ENCODE measurements at places on chromosomes 16 and 17.

- no peak for DNase-seq
These were observed 134.3 kb downstream of the TMEM132E start for GRCh38 chr17:34713687-34714086.

DNA sequence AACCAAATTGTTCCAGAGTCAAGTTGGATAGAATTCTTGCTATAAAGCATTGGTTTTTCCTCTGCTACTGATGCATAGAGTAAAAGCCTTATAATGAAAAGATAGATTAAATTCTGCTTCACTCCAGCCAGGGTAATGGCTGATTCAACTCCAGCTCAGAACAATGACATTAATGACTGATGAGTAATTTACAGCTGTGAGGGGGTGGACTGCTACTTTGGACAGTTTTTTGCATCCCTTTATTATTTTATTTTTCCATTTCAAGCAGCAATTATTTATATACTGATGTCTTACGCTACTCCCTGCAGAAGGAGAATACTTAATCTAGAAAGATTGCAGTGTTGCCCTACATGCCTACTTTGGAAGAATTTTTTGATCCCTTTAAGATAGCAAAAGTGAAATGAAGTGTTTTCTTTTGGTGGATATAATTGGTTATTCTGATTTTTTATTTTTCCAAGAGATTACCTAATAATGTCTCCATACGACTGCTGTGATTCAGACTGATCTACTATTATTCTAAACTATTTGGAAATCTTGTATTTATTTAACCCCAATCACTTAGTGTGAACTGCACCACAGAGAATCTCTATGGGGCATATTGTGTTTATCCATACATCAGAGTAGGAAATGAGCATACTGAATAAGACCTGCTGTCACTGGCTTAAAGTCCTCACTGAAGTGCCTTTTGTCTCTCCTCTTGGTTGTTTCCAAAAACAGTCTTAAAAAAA, 149.5 kb downstream of the TRIM37 start:
- DNase-seq, result no peak

DNA sequence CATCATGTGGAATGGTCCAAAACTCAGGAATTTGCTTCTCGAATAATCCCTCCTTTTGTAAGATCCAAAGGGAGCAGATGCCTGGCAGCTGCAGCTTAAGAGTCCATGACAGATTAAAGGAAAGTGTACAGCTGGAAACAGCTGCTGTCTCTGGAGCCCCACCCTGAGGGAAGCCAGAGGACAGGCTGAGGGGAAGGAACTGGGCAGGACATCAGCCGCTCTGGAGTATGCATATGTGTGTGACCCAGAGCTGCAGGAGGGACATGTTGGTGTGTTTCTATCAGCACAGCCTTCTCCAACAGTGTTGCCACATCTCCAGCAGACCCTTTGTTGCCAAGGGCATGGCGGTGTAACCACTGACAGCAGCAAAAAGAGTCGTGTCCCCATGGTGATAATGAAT, 46.2 kb downstream of the CYB561 start:
- no peak for DNase-seq

- DNase-seq, result no peak
These were observed 11.7 kb downstream of the CANT1 start for GRCh38 chr17:78997881-78998280.

DNA sequence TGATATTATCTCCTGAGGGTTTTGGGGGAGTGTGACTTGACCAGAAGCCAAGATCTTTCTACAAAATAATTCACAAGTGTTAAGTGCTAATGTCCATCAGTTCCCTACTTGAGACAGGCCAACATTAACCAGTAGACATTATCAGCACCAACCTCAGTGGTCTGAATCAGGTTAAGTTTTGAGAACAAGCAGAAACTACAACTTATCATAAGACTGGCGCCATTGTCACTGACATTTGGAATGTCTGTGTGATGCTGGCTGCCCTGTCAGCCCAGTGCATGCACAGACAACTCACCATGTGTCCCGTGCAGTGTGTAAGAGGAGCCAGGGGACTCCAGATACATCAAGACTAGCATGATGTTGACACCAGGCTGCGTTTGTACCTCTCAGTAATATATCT, 76.8 kb downstream of the CCDC182 start:
- no peak for DNase-seq

- no peak for DNase-seq
These were observed 236.0 kb downstream of the IRF8 start for GRCh38 chr16:86134802-86135461.

- no peak for DNase-seq
These were observed 2.7 kb upstream of the GJC1 start for GRCh38 chr17:44832805-44833204.

DNA sequence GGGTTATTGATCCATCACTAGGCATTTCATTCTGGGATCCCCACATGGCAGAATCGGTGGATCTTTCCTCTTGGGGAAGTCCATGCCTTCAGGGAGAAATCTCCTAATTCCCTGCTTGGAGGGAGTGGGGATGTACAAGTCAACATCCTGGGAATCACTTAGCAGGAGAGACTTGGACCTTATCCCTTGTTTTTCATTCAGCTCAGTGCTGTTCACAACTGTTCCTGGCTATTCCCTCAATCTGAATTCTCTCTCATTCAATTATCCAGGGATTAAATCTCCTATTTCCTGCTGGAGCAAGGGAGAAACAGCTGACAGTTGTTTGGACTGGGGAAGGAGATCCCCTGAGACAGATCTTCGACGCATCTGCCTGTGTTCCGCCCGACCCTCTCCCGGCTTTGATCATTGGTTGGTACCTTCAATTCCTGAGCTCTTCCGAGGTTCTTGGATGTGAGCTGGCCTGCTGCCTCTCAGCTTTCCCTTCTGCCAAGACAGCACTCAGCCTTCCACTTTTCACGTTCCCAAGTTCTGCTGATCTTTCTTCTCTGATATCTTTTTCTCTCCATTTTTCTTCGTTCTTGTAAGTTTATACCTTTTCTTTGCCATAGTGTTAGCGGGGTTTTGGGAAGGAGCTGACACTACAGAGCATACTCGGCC, 115.4 kb upstream of the GNAO1 start:
- DNase-seq, result no peak

- DNase-seq, result no peak
These were observed 51.2 kb downstream of the ABAT start for GRCh38 chr16:8725513-8726178.

DNA sequence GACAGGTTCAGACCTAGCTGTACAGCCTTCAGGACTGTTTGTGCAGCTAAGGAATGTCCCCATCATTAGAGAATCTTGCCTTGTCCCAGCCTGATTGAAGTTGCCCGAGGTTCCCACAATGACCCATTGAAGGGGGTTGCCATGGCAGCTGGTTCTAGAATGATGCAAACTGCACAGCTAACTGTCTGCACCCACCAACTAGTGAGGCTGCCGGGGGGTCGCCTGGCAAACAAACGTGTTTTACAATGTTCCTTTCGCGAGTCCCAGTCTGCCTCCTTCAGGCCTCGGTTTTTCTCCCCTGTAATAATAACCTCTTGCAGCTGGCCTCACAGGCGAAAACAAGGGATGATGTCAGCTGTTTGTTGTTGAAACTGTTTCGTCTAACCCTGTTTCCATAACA, 5.5 kb downstream of the C16orf96 start:
- no peak for DNase-seq

GRCh38 chr17:48254896-48255295, 147.3 kb downstream of the SNX11 start:
- DNase-seq, result no peak

DNA sequence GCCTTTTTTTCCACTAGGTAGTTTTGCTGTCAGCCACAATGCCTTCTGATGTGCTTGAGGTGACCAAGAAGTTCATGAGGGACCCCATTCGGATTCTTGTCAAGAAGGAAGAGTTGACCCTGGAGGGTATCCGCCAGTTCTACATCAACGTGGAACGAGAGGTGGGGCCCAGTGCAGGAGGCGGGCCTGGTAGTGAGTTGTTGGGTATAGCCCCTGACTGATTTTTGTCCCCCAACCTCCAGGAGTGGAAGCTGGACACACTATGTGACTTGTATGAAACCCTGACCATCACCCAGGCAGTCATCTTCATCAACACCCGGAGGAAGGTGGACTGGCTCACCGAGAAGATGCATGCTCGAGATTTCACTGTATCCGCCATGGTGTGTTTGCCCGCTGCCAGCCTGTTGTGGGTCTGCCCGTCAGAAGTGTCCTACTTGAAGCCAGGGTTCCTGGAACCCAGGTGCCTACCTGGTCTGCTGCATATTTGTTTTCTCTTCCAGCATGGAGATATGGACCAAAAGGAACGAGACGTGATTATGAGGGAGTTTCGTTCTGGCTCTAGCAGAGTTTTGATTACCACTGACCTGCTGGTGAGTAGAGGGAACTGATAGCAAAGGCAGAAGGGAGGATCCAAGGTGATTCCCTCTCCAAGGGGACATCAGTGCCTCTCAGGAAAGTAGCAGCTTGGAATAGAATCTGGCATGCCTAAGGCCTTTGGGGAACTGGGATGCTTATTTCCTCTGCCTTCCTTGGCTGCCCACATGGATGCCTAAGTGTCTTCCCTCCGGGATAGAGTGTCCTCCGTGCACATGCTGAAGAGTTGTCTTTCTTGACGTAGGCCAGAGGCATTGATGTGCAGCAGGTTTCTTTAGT, 1.9 kb upstream of the CD68 start:
- DNase-seq, result no peak

DNA sequence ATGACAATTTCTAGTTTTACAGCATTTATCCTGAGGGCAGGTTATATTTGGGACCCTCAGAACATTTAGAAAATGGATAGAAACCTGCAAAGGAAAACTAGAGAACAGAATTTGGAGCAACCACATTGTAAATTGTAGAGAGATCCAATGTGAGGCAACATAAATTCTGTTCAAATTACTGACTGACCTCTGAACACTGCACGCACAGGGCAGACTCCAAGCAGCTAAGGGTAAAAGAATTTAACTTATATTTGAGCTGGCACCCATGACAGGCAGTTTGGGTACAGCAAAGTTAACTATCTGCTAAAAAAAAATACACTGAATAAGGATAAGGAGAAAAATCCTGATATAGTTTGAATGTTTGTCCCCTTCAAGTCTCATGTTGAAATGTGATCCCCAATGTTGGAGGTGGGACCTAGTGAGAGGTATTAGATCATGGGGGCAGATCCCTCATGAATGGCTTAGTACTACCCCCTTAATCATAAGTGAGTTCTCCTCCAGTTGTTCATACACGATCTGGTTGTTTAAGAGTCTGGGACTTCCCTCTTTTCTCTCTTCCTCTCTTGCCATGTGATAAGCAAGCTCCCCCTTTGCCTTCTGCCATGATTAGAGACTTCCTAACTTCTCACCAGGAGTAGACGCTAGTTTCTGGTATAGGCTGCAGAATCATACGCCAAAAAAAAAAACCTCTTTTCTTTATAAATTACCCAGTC, 75.7 kb downstream of the FBXL20 start:
- no peak for DNase-seq

- DNase-seq, result no peak
These were observed 201.3 kb downstream of the ZFHX3 start for GRCh38 chr16:72846594-72846993.

GRCh38 chr17:19399750-19400450, 11.1 kb upstream of the RNF112 start:
- no peak for DNase-seq

DNA sequence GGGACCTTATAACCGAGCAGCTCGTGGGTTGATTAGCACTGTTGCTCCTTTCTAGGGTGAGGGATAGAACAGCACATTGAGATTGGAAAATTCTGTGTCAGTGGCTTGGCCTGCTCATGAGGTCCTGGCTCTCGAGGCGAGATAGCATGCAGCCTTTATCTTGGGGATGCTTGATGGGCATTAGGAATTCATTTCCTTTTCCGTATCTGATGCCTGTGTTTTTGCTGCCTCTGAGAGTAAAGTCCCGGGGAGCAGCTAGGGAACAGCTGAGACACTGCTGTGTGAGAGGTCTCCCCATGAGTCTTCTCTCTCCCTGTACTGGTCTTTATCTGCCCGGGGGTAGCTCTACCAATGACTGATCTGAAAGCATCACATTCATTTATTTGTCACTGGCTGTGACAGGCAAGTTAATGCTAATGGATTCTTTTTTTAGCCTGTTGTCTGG, 14.5 kb downstream of the MSI2 start:
- no peak for DNase-seq

GRCh38 chr17:880443-881269, 98.5 kb downstream of the MRM3 start:
- no peak for DNase-seq

- DNase-seq, result no peak
These were observed 833.8 kb upstream of the RBFOX1 start for GRCh38 chr16:6498858-6499257.

GRCh38 chr17:5380491-5381135, 38.8 kb downstream of the NUP88 start:
- DNase-seq, result no peak

- DNase-seq, result no peak
These were observed 9.2 kb upstream of the TBX4 start for GRCh38 chr17:61442878-61443474.

- no peak for DNase-seq
These were observed 10.1 kb downstream of the GTF3C1 start for GRCh38 chr16:27539636-27540035.

GRCh38 chr17:77740481-77740880, 218.0 kb upstream of the TNRC6C start:
- DNase-seq, result no peak

- DNase-seq, result no peak
These were observed 673.6 kb downstream of the HS3ST4 start for GRCh38 chr16:26365161-26365940.

DNA sequence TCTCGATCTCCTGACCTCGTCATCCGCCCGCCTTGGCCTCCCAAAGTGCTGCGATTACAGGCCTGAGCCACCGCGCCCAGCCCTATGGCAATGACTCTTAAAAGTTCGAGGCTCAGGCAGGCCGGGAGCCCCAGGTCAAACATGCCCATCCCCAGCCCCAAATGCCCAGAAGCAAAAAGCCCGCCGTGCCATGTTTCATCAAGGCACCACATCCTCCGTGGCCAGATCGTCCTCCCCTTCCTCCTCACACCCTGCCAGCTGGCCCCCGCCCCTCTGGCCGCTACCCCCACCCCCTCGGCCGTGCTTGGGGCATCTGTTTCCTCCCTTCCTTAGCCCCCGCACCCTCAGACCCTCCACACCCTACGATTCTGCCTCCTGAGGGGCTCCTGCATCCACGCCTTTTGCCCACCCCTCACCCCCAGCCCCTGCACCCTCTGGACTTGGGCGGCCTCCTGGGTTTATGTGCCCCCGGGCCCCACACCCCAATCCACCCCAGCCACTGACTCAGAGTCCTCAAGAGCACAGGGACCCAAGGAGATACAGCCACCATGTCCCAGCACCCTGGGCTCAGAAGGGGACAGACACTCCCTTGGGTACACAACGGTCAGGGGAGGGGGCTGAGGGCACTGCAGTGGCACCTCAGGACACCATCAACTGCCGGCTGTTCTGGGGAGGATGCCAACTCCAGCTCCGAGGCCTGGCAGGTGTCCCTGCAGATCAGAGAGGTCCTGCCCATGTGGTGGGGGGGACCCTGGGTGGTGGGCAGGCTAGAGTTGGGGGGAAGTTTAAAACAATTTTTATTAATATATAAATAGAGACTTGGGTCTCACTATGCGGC, 7.1 kb downstream of the CTRB1 start:
- no peak for DNase-seq

All from cortex of kidney (tissue), 1 donor.